ENCODE measurements at places on chromosomes 2 and 18.

GRCh38 chr2:241014224-241014623 lies 15.8 kb downstream of the SNED1 start:
- DNase-seq: no peak

- DNase-seq: no peak
Measured at GRCh38 chr2:22126106-22126505, 1002.3 kb downstream of the TDRD15 start.

DNA sequence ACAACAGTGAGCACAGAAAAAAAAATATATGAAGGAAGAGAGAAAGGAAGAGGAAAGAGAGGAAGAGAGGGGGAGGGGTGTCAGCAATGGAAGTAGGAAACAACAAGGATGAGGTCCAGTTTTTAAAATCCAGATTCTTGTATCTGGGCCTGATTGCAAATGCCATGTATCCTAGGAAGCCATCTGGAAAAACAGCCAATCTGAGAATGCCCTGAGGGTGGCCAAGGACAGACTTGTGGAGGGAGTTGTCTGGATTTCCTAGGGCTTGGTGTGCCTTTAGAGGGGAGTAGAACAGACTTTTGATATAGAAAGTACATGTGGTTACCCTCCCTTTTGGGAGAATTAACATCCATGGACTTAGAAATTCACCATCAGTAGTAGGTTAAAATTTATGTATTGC lies 47.1 kb downstream of the PRKCE start:
- DNase-seq: no peak

DNA sequence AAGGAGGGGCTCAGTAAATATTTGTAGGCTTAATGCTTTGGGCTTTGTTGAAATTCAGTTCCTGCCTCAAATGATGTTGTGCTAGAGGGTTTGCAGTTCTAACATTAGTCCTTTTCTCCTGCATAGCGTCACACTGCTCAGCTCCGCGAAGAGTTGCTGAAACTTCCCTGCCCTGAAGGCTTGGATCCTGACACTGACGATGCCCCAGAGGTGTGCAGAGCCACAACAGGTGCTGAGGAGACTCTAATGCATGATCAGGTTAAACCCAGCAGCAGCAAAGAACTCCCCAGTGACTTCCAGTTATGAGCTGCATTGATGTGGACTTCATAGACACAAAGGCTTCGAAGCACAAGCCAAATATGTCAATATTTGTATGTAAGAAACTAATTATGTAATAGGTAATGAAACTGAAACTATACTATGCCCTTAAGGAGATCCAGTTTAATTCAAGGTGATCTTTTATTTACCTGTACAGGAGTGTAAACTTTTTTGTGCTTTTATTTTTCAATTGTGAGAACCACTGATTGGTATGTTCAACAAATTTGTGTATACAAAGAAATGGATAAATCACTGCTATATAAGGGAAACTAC lies 10.2 kb upstream of the TTC27 start:
- no peak for DNase-seq

GRCh38 chr18:1013951-1014350 lies 109.3 kb downstream of the ADCYAP1 start:
- no peak for DNase-seq

GRCh38 chr2:58688813-58689212 lies 447.7 kb upstream of the FANCL start:
- no peak for DNase-seq

DNA sequence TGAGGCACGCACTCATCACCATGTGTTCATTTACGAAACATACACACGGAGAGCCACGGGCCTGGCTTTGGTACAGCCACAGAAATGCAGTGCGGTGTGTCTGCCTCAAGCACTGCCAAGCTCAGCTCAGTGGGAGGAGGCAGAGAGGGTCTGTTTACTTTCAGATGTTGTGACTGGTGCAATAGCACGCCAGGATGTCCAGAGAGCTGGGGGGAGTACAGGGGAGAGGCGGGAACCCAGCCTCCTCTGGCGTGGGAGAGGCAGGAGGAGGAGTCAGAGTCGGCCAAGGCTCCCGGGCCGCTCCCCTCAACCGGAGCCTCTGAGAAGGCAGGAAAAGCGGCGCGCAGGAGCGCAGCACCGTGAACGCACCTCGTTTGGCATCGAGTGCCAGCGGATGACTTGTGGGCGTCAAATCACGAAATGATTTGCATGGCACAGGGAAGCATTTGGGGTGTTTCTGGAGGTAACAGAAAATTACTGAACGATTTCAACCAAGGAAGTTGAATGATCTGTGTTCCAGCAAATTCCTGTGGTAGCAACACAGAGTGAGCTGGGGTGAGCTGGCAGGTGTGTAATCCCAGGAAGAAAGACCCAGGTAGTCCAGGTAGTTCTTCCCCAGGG lies 143.0 kb downstream of the ZNF516 start:
- DNase-seq: peak; percentile 31

DNA sequence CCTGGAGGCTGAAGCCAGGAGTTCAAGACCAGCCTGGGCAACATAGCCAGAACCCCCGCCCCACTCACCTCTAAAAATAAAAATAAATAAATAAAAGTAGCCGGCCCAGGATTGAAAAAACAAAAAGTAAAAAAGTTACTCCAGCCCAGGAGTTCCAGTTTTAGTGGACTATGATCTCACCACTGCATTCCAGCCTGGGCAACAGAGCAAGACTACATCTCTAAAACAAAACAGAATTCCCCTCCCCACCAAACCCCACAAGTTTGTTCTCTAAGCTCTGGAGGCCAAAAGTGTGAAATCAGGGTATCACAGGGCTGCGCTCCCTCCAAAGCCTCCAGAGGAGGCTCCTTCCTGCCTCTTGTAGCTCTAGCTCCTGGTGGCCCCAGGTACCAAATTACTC lies 1.7 kb downstream of the D2HGDH start:
- no peak for DNase-seq

Measured in LHCN-M2 (cell line).